ENCODE measurements at places on chromosomes 7 and 10. TPM values are rescaled to one million over a fixed set of nuclear protein-coding genes. Genes with fewer than 3 reads are reported as not detected.

Gene PRKG1
- 17.0 TPM for total RNA-seq

- no peak for DNase-seq
Measured at GRCh38 chr7:132034748-132035416, 478.5 kb upstream of the PODXL start.

GRCh38 chr10:118818621-118819221, 64.0 kb upstream of the CACUL1 start:
- DNase-seq = peak; percentile 44

DNA sequence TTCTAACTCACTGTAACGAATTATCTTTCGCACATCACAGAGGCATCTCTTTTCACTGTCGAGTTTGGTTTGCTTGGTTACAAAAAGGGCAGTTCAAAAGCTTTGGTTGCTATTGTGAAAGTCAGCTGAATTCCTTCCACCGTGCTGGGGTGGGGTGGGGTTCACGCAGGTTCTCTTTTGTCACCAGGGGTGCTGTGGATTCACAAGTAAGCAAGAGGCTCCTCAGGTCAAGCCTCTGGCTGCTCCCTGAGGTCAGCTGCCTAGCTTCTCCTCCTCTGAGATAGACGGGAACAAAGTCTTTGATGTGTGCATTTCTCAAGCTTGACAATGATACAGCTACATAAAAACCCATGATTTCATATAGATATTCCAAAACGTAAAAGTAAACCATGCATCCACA, 47.7 kb downstream of the EGFR start:
- no peak for DNase-seq
